Inflammatory macrophage treated with lipopolysaccharide for 4 hours (primary cell): ENCODE measurements at places on chromosomes 11 and 22.

- peak; percentile 0 for DNase-seq
These were observed 626.3 kb upstream of the LRRC4C start for GRCh38 chr11:42085736-42086135.

- DNase-seq, result no peak
These were observed 27.1 kb downstream of the C11orf96 start for GRCh38 chr11:43969543-43969942.

DNA sequence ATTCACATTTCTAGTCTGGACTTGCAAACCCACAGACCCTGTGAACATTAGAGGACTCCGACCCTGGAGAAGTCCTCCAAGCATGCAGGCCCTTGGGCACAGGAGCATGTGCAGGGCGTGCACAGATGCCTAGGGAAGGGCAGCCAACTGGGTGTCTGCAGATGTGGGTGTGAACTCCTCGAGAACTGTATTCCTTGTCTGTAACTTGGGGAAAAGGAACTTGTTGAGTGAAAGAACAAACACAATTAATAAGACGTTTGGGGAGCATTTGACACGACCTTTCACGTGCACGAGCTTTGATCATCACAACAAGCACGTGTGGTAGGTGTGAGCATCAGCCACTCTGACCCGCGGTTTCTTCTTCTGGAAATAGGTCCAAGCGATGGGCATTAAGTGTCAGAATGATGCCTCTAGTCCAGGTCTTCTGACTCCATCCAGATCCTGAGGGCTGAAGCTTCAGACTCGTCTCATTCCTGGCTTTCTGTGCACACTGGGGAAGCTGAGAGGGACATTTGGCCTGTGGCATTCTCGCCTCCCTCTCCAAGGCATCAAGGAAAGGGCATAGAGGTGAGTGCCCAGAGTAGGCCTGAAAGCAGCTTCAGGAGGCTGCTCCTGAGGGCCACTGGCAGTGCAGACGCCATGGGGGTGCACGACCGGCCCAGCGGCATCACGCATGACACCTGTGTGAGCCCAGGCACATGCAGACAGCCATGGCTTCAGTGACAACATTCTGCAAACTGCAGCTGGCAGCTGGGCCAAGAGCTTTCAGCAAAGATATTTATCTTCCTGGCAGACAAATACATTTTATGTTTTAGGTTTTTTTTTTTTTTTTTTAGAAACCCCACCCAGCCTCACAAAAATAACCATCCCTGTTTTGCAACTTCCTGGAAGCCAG, 32.5 kb downstream of the ALX4 start:
- no peak for DNase-seq

DNA sequence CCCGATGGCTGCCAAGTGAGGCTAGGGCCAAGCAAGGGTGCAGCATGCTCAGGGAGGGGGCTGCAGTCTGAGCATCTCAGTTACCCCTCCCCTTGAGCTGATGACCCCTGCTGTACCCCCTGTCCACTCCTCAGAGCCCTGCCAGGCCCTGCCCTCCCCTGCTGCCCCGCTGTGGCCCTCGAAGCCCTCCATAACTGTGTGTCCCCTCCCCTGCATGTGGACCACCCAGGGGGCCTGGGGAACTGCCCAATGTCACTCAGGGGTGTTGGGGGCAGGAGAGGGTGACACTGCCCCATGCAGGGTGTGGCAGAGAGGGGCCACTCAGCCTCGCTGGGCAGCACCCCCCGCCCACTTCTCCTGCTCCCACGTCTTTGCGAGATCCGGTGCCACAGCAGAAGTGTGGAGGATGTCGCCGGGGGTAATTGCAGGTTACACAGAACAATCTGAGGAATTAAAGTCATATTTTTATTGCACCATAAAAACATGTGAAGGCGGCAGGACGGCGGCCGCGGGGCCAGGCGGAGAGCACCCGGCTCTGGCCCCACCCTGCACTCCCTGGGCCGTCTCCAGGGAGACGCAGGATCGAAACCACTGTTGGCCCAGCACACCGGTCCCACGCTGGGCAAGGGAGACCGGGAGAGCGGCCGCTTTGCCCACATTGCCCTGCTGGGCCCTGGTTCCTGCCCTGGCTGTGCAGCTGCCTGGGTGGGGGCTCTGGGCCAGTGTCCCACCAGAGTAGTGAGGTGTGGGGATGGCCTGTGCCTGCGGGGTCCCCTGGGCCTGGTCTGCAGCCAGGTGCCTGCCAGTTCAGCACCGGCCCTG, 18.7 kb upstream of the GNB1L start:
- DNase-seq, result no peak

DNA sequence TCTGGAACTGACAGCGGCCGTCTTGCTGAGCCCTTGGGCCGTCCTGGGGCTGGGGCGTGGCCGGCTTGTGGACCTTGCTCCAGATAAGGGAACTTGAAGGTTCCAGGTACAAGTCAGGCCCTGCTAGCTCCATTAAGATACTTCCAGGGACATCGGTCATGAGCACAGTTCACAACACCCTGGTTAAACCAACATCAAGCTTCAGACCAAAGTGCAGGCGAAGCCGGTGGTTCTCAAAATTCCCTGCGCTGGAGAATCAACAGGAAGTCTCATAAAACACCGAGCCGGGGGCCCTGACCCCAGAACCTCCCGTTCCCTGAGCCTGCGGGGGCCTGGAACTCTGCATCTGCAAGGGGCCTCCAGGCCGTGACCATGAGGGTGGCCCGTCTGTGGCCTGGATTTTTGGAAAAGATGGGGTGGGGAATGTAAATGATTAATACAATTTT, 1043.8 kb downstream of the BRD1 start:
- DNase-seq, result no peak

GRCh38 chr11:102994105-102994504, 38.6 kb upstream of the MMP13 start:
- DNase-seq, result no peak

- DNase-seq, result no peak
These were observed 12.4 kb downstream of the ADM start for GRCh38 chr11:10317151-10317755.

GRCh38 chr22:49204599-49205482, 622.8 kb downstream of the BRD1 start:
- no peak for DNase-seq

DNA sequence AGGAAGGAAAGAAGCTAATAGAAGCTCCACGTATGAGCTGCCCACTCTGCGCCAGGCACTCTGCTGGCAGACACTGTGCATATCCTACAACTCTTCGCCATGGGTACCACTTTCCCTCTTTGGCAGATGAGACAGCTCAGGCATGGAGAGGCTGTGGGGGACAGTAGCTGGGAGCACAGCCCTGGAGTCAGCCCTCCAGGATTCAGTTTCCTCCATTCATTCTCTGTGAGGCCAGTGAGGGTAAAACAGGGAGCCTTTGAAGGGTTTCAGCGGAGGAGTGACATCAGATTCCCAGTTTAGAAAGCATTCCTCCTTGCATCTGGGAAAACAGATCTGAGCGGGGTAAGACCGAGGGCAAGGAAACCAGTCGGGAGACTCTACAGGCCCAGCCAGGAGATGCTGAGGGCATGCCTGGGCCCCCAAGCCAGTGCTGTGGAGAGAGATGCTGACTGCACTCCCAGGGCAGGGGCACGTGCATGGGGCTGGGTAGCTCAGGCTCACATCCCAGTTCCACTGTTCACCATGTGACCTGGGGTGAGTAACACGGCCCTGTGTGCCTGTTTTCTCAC, 58.3 kb upstream of the EMID1 start:
- no peak for DNase-seq

DNA sequence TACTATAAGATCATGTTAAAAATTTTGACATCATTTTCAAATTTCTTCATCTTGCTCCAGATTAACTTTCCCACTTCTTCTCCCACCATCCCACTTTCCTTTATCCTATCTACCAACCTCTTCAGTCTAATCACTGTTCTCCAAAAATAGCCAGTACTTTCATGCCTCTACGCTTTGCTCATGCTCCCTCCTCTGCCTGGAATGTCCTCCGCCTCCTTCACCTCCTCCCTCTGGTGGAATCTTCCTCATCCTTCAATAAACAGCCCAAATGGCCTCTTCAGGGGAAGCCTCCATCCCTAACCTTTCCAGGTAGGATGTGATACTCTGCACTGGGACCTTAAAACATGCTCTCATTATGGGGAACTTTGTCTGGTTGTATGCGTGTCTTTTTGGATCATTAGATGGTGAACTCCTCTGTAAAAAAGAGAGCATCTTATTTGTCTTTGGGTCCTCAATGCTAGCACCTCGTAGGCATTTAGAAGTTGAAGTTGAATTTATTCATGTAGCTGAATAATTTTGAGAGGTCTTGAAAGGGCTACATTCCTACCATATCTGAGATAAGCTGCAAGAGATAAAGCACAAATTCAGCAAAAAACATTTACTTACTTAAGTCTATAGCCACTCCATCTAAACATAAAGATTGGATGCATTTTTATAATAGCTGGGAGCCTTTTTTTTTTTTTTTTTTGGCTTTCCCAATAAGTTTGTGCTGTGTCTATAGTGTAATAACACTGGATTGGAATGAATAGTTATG, 8.0 kb upstream of the CSRP3 start:
- DNase-seq, result no peak
